Myometrial cell (primary cell): ENCODE measurements at places on chromosomes 7 and 10. TPM values are rescaled to one million over a fixed set of nuclear protein-coding genes. Genes with fewer than 3 reads are reported as not detected.

Gene GCK
- 1.2 and 2.7 TPM in 2 replicates for total RNA-seq

Gene CYP2W1
- total RNA-seq, result not detected in 2 replicates

Gene RNF32
- total RNA-seq, result 0.29 and 2.8 TPM in 2 replicates

Gene CLEC5A
- not detected in 2 replicates for total RNA-seq

Gene ACTL6B
- total RNA-seq, result not detected in 2 replicates

Gene PSPH
- 134 and 148 TPM in 2 replicates for total RNA-seq

Gene AOAH
- not detected in 2 replicates for total RNA-seq
